ENCODE measurements at places on chromosomes 2 and 18. TPM values are rescaled to one million over a fixed set of nuclear protein-coding genes. Genes with fewer than 3 reads are reported as not detected.

DNA sequence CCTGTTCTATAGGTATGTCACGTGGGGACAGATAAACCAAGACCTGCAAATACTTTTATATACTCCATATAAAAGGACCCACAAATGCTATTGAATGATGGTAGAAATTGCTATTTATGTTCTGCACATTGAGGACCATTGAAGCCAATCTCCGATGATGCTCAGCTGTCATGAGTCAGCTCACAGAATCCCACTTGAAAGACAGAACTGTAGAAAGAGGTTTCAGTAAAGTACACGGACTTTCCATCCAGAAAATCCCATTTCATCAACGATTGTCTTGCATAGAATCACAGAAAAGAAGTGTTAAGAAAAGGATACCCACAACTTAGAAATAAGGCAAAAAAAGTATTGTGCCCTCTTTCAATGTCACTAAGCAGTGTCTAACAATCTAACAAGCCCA lies 169.0 kb upstream of the COPS8 start:
- no peaks in the 10 kb centered on the region for H3K4me1 ChIP-seq
- H3K27me3 ChIP-seq = no peaks in the 10 kb centered on the region
- H3K4me3 ChIP-seq = no peak overlapping the region

GRCh38 chr2:226414335-226414734 lies 385.3 kb downstream of the IRS1 start:
- no peak for DNase-seq
- H3K4me3 ChIP-seq = no peak overlapping the region
- H3K4me1 ChIP-seq = no peaks in the 10 kb centered on the region
- H3K36me3 ChIP-seq = no peaks in the 10 kb centered on the region
- H3K27me3 ChIP-seq = no peaks in the 10 kb centered on the region
- H3K27ac ChIP-seq = no peak overlapping the region

CTAGE1 gene
- not detected for polyA plus RNA-seq

POLR1B gene
- 50.2 TPM for polyA plus RNA-seq

DNA sequence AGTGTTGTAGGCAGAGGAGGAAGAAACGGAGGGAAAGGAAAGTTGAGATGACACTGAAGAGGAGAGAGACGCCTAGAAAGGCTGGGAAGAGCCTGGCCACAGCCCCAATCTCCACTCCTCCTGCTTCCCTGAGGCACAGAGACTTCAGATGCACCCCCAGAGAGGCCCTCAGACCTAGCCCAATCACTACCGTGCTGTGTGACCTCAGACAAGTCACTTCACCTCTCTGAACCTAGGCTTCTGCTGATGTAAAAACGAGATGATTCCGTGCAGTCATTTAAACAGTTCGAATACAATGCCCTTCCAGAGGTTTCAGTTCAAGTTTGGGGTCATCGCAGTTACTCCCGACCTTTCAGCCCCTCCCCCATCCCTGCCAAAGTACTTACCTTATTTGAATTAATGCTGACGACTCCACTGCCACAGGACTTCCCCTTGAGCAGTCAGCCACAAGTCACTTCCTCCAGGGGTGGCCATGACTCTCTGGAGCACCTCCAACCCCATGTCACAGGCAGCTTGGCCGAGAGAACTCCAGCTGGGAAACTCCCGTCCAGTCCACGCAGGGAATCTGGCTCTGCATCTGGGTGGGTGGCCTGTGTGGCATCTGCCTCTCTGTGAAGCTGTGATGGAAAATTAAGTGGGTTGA lies 105.2 kb upstream of the ID2 start:
- no peak overlapping the region for H3K4me3 ChIP-seq
- no peak overlapping the region for H3K27ac ChIP-seq
- H3K27me3 ChIP-seq = no peaks in the 10 kb centered on the region
- H3K4me1 ChIP-seq = peaks cover 12% of the 10 kb centered on the region
- DNase-seq = no peak
- H3K36me3 ChIP-seq = no peaks in the 10 kb centered on the region

NEB gene
- 1.5 TPM for polyA plus RNA-seq

GRCh38 chr2:98911376-98912154 lies 24.5 kb downstream of the CRACDL start:
- DNase-seq = no peak
- H3K4me1 ChIP-seq = peaks cover 4% of the 10 kb centered on the region
- no peaks in the 10 kb centered on the region for H3K27me3 ChIP-seq
- no peak overlapping the region for H3K27ac ChIP-seq
- H3K4me3 ChIP-seq = no peak overlapping the region

ANO7 gene
- polyA plus RNA-seq = 3.2 TPM

DNA sequence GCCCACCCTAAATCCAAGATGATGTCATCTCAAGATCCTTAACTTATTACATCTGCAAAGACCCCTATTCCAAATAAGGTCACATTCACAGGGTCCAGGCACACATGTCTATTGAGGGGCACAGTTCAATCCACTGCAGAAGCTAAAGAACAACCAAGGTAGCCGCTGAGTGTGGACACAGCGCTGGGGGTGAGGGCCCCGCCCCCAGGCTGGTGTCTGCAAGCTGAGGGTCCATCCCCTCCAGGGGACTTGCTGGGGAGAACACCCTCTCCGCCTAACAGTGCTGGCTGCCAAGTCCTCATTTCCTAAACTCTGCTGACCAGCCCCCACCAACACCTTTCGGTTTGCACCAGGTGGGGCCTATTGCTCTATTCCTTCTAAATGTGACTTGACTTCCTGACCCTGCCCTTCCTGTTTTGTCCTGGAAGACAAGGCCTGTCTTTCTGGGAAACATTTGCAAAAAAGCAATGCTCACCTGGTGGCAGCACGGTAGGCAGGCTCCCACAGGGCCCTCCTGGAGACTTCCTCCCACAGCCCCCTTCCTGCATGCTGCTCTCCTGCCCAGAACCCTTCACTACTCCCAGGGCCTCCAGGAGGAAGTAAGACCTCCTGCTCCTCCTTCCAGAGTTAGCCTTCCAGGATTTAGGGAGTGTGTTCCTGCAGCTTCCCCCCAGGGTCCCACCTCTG lies 24.4 kb upstream of the TEX44 start:
- H3K36me3 ChIP-seq = no peaks in the 10 kb centered on the region
- no peak overlapping the region for H3K4me3 ChIP-seq
- no peaks in the 10 kb centered on the region for H3K4me1 ChIP-seq
- no peak for DNase-seq

- no peak overlapping the region for H3K27ac ChIP-seq
- peaks cover 10% of the 10 kb centered on the region for H3K4me1 ChIP-seq
- H3K36me3 ChIP-seq = no peaks in the 10 kb centered on the region
- H3K4me3 ChIP-seq = no peak overlapping the region
Observed at GRCh38 chr2:104027321-104027720, 826.6 kb upstream of the POU3F3 start.

DNA sequence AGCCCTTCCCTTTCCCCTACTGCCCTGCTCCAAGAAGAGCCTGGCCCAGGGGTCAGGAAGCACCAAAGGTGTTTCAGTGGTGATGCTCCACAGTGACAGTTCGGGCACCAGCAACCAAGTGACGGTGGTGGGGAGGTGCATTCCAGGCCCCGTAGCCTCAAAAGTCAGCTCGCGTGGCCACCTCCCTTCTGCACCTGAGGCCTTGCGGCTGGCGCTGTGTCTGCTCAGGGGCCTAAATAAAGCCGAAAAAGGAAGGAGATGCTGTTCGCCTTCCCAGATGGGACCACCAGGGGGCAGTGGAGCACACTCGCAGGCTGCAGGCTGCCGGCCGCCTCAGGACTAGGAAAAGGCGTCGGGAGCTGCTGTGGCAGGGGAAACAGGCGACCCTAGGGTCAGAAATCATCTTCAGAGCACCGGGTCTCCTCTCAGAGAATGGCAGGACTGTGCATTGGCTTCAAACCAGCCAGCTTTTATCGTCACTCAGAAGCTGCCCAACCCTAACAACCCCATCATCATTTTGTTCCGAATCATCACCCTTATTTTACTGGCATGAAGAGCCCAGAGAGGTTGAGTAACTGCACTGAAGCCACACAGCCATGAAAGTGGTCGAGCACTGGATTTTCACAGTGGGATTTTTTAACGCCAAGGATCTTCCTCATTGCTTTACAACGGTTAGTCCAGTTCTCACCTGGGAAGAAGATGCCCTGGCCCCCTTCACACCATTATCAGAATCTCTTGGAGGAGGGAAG lies 213.0 kb upstream of the CELF4 start:
- peak; percentile 84 for DNase-seq
- no peaks in the 10 kb centered on the region for H3K36me3 ChIP-seq
- no peaks in the 10 kb centered on the region for H3K4me1 ChIP-seq
- H3K4me3 ChIP-seq = no peak overlapping the region
- no peaks in the 10 kb centered on the region for H3K27me3 ChIP-seq

- no peak for DNase-seq
- no peak overlapping the region for H3K27ac ChIP-seq
- no peaks in the 10 kb centered on the region for H3K4me1 ChIP-seq
- no peaks in the 10 kb centered on the region for H3K36me3 ChIP-seq
- H3K27me3 ChIP-seq = no peaks in the 10 kb centered on the region
- H3K4me3 ChIP-seq = no peak overlapping the region
Observed at GRCh38 chr2:151852260-151853069, 24.2 kb upstream of the ARL5A start.

EVA1A gene
- 2.4 TPM for polyA plus RNA-seq

- H3K4me1 ChIP-seq = no peaks in the 10 kb centered on the region
- H3K27ac ChIP-seq = no peak overlapping the region
- H3K27me3 ChIP-seq = no peaks in the 10 kb centered on the region
- H3K36me3 ChIP-seq = no peaks in the 10 kb centered on the region
- no peak overlapping the region for H3K4me3 ChIP-seq
- peak; percentile 40 for DNase-seq
Observed at GRCh38 chr2:11022591-11023273, 111.0 kb downstream of the KCNF1 start.

DNA sequence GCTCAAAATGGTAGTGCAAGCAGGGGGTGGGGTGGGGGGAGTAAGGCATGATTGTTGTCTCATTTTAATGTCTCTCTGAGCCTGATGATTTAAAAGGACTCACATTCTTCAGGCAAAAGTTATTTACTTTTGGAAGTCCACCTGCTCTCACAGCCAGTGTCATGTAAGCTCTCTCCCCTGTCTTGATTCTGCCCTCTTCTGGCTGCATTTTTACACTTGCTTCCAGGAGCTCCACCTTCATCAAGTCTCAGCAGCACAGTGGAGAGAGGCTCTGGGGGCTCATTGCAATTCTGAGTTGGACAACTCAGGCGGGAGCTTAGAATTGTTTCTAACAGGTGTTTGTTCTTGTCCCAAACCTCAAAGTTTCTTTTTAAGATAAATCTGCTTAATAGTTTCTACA lies 39.2 kb downstream of the GNAL start:
- H3K4me1 ChIP-seq = peaks cover 2% of the 10 kb centered on the region
- DNase-seq = no peak
- H3K27me3 ChIP-seq = no peaks in the 10 kb centered on the region
- no peak overlapping the region for H3K27ac ChIP-seq
- no peak overlapping the region for H3K4me3 ChIP-seq
- no peaks in the 10 kb centered on the region for H3K36me3 ChIP-seq

STARD6 gene
- polyA plus RNA-seq = not detected

DNA sequence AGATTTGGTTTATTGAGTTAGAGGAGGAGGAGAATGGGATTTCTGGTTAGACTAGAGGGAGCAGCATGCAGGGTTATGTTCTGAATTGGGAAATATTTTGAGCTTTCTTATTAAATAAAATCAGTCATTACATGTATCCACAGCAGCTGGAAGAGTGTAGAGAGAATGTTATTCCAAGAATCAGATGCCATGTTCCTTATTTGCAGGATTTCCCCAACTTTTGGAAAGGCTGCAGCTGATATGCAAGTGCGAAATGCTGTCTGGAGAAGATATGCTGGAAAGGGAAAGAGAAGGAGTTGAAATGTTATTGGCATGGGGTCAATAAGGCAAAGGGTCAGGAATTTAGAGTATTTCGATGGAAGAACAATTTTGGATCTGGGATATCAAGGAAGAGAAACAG lies 255.8 kb downstream of the MTX2 start:
- H3K27ac ChIP-seq = no peak overlapping the region
- H3K4me3 ChIP-seq = no peak overlapping the region

GRCh38 chr18:49630246-49630699 lies 68.4 kb downstream of the LIPG start:
- H3K27ac ChIP-seq = no peak overlapping the region
- no peaks in the 10 kb centered on the region for H3K27me3 ChIP-seq
- H3K36me3 ChIP-seq = no peaks in the 10 kb centered on the region
- no peak overlapping the region for H3K4me3 ChIP-seq

DNA sequence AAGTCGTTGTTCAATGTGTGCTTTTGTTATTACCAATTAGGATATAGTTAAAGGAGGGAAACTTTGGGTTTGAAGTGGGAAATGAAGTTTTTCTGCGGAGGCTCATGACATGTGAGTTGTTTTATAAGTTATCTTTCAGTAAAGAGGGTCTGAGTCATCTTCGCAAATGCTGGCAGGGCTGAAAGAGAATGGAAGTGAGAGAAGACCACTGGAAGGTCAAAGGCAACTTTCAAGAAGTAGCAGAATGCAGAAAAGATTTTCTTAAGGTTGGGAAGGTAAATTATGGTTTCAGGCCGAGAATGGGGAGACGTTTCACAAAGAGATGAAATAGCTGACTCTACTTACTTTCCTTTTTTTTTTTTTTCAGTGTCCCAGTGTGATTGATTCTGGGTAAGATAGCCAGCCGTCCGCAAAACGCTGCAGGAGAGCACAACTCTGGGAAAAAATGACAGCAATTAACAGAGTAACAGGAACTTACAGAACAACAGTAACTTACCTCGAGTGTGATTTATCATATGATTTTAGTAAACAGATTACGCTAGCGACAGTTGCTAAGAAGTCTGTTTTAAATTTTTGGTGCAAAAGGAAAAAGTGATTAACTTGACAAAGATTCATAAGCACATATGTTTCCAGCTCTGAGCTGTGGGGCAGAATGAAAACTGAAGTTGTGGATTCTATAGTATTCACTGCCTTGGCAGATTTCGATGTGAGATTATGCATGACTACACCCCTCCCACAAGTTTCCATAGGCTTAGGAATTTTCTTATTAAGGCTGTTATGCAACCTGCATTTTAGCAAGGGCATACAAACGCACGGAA lies 46.8 kb upstream of the ACTR3 start:
- no peak overlapping the region for H3K4me3 ChIP-seq
- H3K4me1 ChIP-seq = peaks cover 7% of the 10 kb centered on the region
- no peak overlapping the region for H3K27ac ChIP-seq
- no peaks in the 10 kb centered on the region for H3K36me3 ChIP-seq

- H3K36me3 ChIP-seq = no peaks in the 10 kb centered on the region
- no peak for DNase-seq
- no peak overlapping the region for H3K4me3 ChIP-seq
- H3K27ac ChIP-seq = no peak overlapping the region
- H3K27me3 ChIP-seq = no peaks in the 10 kb centered on the region
Observed at GRCh38 chr18:323253-323622, 55.4 kb upstream of the THOC1 start.

DNA sequence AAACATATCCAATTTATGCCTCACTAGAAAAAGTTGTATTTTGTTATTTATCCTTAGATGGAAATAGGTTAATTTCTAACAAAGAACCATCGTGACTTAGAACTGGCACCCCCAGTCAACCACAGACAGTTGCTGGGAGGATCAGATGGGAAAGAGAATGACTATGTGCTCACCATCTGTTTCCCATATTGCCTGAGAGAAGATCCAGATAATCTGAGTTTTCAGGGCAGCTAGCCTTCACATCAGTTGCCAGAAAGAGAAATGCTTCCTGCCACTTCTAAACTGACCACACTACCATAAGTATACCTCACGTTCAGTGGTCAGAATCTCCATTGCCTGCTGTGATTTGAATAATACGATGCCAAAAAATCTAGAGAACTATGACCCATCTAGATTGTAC lies 28.4 kb upstream of the NEB start:
- H3K27me3 ChIP-seq = no peaks in the 10 kb centered on the region
- H3K27ac ChIP-seq = no peak overlapping the region
- DNase-seq = no peak
- H3K36me3 ChIP-seq = no peaks in the 10 kb centered on the region
- H3K4me3 ChIP-seq = no peak overlapping the region

GRCh38 chr18:58831606-58832005 lies 33.1 kb upstream of the ZNF532 start:
- H3K4me3 ChIP-seq = no peak overlapping the region
- H3K4me1 ChIP-seq = peaks cover 4% of the 10 kb centered on the region
- DNase-seq = no peak
- H3K27ac ChIP-seq = no peak overlapping the region
